Right lobe of liver (tissue), 6 donors: ENCODE measurements at places on chromosomes 7 and 10. TPM values are rescaled to one million over a fixed set of nuclear protein-coding genes. Genes with fewer than 3 reads are reported as not detected.
A peak's percentile ranks its signal among the peaks of the same experiment; 100 is the strongest.

DNA sequence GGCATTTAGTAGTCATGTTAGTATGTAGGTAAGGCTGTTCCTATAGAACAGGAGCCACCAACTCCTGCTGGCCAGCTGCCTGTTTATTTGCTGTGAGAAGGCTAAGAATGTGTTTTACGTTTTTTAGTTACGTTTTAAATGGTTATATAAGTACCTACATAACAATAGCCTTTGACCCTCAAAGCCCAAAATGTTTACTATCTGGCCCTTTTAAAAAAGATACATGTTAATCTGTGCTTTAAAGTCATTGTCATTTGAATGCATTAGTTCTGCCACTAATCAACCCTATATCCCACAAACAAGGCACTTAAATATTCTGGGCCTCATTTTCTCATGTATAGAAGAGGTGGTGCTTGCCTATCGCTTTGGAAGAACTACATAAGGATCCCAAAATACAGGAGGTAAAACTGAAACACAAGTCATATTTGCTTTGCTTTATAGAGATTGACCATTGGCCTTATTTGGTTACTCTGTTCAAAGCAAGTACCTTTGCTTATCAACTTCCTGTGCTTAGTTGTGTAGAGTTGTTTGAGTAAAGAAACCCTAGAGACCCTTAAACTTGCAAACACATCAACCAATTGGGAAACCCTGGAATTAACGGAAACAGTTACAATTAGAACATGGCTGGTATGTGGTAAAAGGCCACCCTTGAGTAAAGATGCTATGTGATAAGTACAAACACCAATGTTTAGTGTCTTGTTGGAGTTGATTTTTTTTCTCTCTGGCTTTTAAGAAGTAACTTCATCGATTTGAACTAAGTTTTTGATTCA, 25.9 kb downstream of the TIMM23 start:
- peaks cover 16% of the 10 kb centered on the region for H3K4me1 ChIP-seq
- no peaks in the 10 kb centered on the region for H3K27me3 ChIP-seq
- H3K4me3 ChIP-seq = no peak overlapping the region
- DNase-seq = no peak
- peak overlapping the region; percentile 45 for H3K27ac ChIP-seq

- H3K27me3 ChIP-seq = no peaks in the 10 kb centered on the region
- DNase-seq = no peak
- no peak overlapping the region for H3K4me3 ChIP-seq
- H3K36me3 ChIP-seq = no peaks in the 10 kb centered on the region
- no peak overlapping the region for H3K27ac ChIP-seq
- H3K4me1 ChIP-seq = peaks cover 3% of the 10 kb centered on the region
Observed at GRCh38 chr7:77788327-77788902, 9.8 kb downstream of the TMEM60 start.

DNA sequence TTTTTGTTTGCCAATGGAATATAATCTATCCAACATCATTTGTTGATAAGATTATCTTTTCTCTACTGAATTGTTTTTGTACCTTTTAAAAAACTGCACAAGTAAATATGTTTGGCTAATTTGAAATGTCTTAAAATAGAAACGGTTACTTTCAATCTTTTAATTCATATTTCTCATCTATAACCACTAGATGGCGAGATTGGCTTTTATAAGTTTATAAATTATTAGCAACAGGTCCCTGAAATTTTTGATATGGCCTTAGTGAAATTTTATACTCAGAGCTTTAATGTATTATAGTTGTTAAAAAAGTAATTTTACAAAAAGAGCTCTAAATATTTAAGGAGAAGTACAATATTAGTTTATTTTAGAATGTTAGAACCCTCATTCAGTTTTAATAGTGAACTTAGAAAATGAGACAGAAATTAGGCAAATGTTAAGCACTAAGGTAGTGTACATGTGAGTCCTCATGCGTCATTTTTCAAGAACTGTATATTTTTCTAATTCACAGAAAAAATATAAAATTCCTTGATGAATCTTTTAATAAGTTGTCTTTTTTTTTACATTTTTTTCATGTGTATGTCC, 592.5 kb downstream of the ARL4A start:
- H3K36me3 ChIP-seq = no peaks in the 10 kb centered on the region
- H3K27ac ChIP-seq = no peak overlapping the region
- DNase-seq = no peak
- no peaks in the 10 kb centered on the region for H3K27me3 ChIP-seq
- no peak overlapping the region for H3K4me3 ChIP-seq
- H3K4me1 ChIP-seq = no peaks in the 10 kb centered on the region

The SNX10 gene
- 51.1 TPM for total RNA-seq

- peaks cover 23% of the 10 kb centered on the region for H3K4me1 ChIP-seq
- no peaks in the 10 kb centered on the region for H3K27me3 ChIP-seq
- DNase-seq = no peak
- H3K36me3 ChIP-seq = no peaks in the 10 kb centered on the region
- no peak overlapping the region for H3K4me3 ChIP-seq
Observed at GRCh38 chr7:100607111-100607510, 4.9 kb downstream of the PCOLCE start.

DNA sequence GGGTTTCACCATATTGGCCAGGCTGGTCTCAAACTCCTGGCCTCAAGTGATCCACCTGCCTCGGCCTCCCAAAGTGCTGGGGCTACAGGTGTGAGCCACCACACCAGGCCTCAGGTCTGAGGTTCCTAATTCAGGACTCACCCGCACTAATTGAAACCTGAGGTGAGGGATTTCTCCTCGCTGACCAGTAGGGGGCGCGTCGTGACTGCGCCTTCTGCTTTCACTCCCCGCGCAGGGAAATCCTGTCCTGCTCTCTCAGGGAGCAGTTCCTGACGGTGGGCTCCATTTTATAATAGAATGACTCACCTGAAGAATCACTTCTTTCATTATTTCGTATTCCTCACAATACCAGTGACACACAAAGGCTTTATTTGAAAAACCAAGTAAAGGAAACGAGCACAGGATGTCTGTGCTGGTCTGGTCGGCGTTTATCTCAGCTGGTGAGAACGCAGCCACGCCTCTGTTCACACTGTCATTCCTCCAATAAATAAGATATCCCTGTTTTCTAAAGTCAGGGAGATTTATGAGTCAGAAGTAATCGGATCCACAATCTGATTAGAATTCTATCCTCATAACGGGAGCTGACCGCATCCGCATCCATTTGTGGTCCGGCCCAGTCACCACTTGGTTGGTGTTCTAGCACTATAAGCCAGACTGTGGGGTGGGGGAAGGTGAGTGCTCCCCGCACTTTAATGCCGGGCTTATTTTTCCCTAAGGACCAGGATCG, 35.4 kb downstream of the BAG3 start:
- H3K4me1 ChIP-seq = no peaks in the 10 kb centered on the region
- H3K36me3 ChIP-seq = no peaks in the 10 kb centered on the region
- DNase-seq = peak; percentile 83
- no peaks in the 10 kb centered on the region for H3K27me3 ChIP-seq
- no peak overlapping the region for H3K4me3 ChIP-seq

GRCh38 chr10:60732807-60733516, 45.3 kb upstream of the CDK1 start:
- H3K4me1 ChIP-seq = peaks cover 12% of the 10 kb centered on the region
- DNase-seq = peak; percentile 44
- H3K36me3 ChIP-seq = no peaks in the 10 kb centered on the region
- H3K27me3 ChIP-seq = peaks cover 18% of the 10 kb centered on the region
- peak overlapping the region; percentile 44 for H3K4me3 ChIP-seq
- no peak overlapping the region for H3K27ac ChIP-seq

GRCh38 chr7:123417580-123417979, 116.8 kb downstream of the IQUB start:
- H3K27me3 ChIP-seq = no peaks in the 10 kb centered on the region
- no peak overlapping the region for H3K4me3 ChIP-seq
- H3K36me3 ChIP-seq = no peaks in the 10 kb centered on the region
- H3K27ac ChIP-seq = no peak overlapping the region
